ENCODE measurements at places on chromosomes 5 and 9.

DNA sequence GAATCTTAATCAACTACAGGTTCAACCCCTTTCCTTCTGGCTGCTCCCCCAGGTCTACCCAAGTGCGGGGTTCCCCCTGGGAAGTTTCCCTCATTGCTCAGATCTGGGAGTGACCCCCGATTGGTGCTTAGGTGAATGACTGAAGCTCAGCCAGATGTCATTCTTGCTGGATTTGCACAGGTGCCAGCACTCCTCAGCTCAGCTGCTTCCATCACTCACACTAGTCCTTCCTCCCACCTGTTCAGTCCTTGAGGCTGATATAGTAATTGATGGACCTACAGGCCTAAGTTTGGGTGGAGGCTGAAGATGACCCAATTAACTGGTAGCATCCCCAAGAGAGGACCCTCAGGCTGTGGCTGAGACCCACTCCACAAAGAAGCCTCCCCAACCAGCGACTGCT lies 32.9 kb downstream of the PRLR start:
- no peak for DNase-seq

DNA sequence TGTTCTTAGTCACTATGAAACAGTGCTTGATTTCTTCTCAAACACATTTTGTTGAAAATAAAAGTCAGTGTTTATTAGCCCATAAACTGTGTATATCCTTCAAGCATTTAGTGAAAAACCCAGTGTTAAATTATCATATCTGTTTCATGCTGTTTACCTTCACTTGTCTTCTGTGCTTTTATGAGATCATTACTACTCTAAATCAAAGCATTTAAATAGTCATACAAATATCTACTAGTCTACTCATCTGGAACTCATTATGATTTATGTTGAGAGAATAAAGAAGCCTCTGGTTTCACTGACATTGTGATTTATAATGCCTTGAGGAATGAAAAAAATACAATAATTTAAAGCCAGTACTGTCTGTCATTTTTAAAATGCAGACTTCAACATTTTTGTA lies 366.5 kb downstream of the SLCO4C1 start:
- no peak for DNase-seq

GRCh38 chr9:129174724-129175514 lies 3.1 kb downstream of the IER5L start:
- no peak for DNase-seq

DNA sequence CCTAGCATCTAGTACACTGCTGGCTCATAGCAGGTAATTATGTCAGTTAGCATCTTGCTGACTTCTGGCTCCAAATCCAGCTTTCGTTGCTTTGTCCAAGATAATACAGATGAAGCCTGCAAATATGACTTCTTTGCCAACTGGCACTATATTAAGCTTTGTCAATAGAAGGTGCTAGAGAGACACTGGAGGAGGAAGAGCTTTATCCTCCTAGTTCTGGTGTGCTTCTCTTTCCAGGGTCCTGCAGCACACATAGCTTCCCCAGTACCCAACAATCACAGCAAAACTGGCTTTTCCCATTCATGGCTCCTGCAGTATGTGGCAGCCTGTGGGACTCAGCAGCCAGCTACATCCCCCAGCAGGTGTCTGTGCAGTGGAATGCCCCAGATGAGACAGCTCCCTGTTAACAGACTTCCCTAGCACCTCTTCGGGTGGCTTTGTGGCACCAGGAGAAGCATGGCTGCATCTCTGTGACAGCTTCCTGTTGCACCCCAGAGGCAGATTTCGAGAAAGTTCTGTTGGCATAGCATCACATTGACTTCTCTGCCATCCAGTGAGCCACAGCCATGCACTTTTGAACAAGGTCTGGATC lies 147.8 kb downstream of the OXCT1 start:
- no peak for DNase-seq

DNA sequence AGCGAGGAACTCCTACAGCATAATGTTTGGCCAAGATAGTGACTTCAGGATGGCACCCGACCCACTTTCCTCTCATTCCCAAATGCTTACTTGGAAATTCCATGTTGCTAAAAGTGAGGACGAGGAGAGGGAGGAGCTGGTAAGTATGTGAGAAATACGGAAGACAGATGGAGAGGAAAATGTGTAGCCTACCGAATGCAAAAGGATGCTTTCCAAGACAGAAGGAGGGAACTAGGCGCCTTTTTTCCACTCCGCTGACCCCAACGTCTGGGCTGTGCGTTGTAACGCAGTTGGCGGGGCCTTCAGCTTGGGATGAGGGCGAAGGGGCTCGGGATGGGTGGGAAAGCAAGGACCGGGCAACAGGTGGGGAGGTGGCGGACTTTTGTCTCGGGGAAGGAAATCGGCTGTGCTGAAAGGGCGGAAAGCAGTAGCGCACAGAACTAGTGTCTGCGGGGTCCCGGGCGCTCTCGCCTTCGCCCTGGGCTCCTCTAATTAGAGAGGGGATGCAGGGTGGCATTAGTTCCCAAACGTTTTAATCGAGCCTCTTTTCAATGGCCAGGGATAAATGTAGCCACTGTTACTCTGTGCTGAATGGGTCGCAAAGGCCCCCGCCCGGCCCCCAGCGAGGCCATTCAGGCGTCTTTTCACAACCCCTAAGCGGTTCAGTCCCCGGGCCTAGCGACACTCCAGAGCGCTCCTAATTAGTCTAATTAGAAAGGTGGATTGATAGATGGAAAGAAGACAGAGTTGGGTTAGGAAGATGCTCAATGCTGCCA lies 12.6 kb downstream of the FOXD1 start:
- no peak for DNase-seq

GRCh38 chr5:154740483-154740882 lies 14.7 kb upstream of the LARP1 start:
- DNase-seq: no peak

- DNase-seq: no peak
These were observed 132.2 kb downstream of the FBXO4 start for GRCh38 chr5:42057254-42057690.

DNA sequence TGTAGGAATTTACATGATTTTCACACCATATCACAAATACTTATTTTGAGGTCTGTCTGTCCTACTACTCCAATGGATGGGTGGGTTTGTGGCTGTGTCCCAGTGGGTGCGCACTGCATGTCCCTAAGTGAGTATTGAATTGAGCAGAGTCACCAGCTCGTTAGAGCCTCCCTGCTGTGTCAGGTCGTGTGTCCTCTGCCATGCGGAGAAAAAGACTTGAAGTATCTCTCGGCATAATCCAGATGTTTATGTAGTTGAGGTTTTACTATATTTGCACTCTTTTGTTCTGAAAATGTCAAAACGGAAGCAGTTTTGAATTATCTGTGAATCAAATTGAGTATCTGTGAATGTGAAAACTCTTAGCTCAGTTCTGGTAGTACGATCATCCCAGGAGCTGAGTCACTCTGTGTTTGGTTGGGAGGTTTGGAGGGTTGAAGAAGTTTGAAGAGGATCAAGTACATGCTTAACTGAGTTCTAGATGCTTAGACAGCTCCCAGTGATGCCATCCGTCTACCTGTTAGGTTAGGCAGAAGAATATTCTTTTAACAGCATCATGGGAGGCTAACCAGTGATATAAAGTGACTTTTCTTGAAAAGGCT lies 194.2 kb downstream of the TENT4A start:
- DNase-seq: no peak

DNA sequence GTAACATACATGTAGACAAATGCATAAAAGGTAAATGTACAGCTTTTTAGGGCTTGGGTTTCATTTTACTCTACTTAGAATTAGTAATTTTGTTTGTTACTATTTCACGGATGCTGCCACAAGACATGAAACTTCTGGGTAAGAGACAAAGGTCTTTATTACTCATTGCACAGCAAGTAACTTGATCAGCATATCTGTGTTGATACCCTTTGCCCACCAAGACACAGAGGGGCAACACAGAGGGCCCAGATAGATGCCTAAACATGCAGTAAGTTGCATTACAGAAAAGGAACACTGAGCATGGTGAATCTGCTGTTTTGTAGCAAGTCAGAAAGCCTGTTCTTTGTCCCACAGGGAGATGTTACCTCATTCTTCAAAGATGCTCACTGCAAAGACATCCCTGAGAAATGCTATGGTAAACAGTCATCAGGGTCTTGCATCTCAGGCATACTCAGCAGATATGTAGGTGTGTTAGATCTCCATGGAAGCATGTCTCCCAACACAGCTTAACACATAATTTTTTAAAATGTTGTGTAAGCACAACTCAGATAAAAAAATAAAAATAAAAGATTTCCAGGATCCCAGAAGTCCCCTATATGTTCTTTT lies 10.3 kb downstream of the ITGA2 start:
- DNase-seq: no peak

DNA sequence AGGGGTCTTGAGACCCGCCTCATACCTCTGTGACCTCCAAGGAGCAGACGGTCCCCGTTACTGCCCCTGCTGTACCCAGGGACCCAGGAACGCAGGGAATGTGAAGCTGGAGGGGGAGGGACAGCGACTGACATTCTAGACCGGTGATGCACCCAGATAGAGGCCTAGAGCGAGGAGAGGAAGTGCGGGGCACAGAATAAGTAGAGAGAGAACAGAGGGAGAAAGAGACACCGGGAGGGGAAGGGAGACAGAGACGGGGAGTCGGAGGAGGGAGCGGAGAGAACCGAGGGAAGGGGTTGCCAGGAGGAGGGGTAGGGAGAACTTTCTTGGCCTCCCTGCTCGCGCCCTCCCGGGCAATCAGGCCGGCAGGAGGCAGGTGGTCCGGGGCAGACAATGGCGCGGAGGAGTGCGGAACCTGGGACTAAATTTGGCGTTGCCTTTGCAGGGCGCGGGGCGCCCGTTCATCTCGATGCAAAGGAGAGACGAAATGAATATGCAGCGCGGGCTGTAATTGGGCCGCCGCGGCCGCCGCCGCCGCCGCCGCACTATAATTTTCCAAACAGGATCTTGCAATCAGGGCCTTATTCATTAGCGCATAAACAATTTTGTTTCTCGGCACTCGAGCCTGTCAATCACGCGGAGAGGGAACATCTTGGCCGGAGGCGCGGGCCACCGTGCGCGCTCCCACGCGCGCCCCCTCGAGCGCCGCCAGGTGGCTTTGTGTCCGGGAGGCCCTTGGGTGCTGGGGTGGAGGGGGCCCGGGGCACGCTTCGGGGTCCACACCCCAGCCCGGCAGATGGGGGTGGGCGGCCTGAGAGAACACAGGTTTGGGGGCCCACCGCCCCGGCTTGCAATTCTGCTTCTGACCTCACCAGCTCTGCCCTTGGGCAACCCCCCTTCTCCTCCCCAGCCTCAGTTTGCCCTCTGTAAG lies 33.0 kb downstream of the NDUFA8 start:
- DNase-seq: no peak

DNA sequence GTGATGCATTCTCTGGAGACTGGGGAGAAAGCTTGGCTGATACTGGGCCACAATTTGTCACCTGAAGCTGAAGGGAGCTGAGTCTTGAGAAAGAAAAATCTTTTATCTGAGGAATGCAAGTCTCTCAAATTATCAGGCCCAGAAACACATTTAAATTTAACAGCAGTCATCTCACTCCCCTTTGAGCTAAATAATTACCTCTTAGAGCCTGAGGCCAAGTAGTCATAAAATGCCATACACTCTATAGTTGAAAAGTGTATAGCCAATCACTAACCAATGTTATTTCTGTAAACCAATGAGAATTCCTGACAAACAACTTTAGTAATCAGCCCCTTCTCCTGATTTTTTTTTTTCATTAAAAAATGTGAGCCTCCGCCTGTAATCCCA lies 32.7 kb upstream of the DAPK1 start:
- no peak for DNase-seq

DNA sequence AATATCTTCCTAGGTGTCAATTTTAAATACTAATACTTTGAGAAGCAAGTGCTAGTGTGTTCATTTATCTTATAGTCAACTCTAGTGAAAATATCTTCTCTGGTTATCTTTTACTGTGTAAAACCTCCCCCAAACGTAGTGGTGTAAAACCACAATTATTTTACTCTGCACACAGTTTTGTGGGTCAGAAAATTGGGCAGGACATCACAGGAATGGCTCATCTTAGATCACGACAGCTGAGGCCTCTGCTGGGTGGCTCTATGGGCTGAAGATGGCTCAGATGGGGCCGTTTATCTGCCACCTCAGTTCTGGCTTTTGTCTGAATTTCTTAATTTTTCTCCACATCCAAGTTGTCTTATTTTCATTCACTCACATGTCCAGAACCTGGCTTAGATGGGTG lies 457.2 kb upstream of the ACTBL2 start:
- no peak for DNase-seq

DNA sequence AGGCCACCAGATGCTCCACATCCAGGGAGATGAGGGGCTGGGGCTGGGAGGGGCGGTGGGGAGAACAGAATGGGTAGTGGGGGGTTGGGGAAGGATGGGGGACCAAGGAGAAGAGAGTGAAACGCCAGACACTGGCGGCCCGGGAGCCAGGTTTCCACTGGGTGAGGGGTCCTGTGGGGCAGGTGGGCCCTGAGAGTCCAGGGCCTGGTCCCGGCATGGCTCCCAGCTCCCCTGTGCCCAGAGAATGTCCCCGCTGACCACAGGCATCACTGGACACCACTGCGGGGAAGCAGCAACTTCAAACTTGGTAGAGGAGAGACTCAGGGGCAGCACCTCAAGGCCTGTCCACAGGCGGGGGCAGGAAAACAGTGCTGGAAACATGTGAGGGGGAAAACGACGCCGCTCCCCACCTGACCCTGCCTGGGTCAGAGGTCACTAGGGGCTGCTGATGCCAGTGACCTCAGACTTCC lies 13.2 kb downstream of the NINJ1 start:
- DNase-seq: no peak

- DNase-seq: no peak
These were observed 257.8 kb downstream of the FER start for GRCh38 chr5:109005297-109006009.

DNA sequence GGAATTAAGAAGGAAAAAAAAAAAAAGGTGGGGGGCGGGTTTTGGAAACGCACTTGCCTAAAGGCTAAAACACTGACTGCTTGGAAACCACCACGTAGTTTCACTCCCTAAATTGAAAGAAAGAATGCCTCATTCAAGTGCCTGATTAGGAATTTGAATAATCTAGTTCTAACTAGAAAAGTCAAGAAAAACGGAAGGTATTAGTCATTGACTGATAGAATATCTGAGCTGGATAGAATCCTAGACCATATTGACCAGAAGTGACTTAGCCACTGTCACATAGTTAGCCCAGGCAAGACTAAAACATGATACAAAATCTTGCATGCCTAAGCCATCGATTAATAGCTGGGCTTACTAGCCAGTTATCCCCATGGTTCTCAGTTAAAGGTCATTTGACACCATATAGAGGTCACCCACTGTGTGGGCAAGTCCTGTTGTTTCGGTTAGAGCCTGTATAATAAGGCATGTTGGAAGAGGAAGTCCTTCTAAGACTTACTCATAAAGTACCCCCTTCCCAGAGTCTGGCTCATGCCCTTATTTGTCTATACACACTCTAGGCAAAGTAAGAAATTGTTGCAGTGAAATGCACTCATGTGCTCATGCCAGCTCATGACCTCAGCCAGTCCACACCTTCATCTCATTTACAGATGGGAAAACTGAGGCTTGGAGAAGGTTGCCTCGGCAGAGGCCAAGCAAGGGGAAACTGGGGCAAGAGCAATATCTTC lies 40.2 kb downstream of the SH3RF2 start:
- DNase-seq: no peak
